ENCODE measurements at places on chromosomes 13 and 19. TPM values are rescaled to one million over a fixed set of nuclear protein-coding genes. Genes with fewer than 3 reads are reported as not detected.

GRCh38 chr19:21698215-21698614, 69.2 kb downstream of the ZNF100 start:
- no peak for DNase-seq

DNA sequence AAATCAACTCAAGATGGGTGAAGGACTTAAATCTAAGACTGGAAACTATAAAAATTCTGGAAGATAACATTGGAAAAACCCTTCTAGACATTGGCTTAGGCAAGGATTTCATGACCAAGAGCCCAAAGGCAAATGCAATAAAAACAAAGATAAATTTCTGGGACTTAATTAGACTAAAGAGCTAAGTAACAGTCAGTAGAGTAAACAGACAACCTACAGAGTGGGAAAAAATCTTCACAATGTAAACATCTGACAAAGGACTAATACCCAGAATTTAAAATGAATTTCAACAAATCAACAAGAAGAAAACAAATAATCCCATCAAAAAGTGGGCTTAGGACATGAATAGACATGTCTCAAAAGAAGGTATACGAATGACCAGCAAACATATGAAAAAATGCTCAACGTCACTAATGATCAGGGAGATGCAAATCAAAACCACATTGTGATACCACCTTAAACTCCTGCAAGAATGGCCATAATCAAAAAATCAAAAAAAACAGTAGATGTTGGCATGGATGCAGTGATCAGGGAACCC, 6.3 kb upstream of the RFX1 start:
- DNase-seq: no peak

The C19orf33 gene
- not detected for total RNA-seq

GRCh38 chr13:24788538-24788937, 24.6 kb downstream of the RNF17 start:
- no peak for DNase-seq

GRCh38 chr13:20118268-20119140, 42.3 kb downstream of the GJA3 start:
- no peak for DNase-seq

- no peak for DNase-seq
These were observed 194.1 kb downstream of the NUFIP1 start for GRCh38 chr13:44795176-44795575.

The ATP1A3 gene
- 2.0 TPM for total RNA-seq

The NAT14 gene
- total RNA-seq: 5.1 TPM

GRCh38 chr13:72820156-72820897, 38.4 kb downstream of the PIBF1 start:
- no peak for DNase-seq

DNA sequence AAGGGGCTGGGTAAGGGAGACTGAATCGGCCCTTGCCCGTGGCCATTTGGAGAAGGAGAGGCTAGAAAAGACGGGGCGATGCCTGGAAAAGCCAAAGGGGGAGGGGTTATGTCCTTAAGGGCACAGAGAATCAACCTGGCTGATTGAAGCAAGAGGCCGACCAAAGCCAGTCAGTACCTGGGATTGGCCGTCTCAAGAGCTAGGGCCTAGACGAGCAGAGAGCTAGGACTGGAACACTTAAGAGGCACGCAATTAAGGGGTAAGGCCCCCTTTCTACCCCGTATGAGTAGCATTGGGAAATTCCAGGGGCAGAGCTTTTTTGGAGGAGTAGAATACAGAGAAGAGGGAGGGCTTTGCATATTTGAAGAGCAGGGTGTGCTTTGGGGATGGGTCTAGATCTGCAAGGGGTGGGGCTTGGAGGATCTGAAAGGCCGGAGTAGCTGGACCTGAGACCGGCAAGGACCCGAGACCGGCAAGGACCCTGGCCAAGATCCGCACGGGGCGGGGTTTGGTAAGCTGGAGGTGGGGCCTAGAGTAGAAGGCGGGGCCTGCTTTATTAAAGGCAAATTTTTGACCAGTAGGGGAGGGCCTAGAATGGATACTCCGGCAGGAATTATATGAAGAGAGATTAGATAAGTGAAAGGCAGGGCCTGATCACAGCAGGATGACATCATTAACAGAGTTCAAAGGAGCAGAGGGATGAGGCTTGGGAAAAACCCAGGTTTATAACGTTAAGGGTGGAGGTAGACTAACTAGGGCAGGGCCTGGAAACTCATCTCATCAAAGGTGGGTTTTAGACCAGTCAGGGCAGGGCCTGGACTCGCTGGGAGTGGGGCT, 10.7 kb upstream of the CACNG6 start:
- DNase-seq: no peak

DNA sequence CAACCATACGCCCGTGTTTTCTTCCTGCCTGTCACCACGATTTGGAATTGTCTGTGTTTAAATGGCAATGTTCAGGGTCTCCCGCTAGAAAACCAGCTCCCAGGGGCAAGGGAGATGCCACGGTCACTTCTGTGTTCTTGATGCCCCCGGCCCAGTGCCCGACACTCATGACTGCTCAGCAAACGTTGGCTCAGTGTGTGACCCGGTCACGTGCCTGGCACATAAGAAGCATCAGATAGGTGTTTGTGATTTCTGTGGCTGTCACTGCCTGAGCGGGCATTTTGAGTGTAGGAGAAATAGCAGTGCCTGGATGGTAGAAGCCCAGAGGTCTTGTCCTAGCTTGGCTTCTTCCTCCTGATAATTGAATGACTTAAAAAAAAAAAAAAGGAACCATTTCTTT, 15.5 kb downstream of the HDGFL2 start:
- DNase-seq: no peak

The ATP4B gene
- total RNA-seq: not detected

Measured in activated naive CD4-positive, alpha-beta T cell treated with anti-CD3 and anti-CD28 coated beads, Interleukin-2, amount 50 U/mL, for 72 hours (primary cell).